SJCRH30 (cell line): ENCODE measurements at places on chromosomes 13 and 19. TPM values are rescaled to one million over a fixed set of nuclear protein-coding genes. Genes with fewer than 3 reads are reported as not detected.

The ZNF793 gene
- 1.9 and 2.3 TPM in 2 replicates for total RNA-seq

The LGALS4 gene
- 0.06 and 0.66 TPM in 2 replicates for total RNA-seq

The ATP4A gene
- 0.14 TPM in 1 of 2 replicates, not detected in the other for total RNA-seq

The OR7C1 gene
- 0.02 TPM in 1 of 2 replicates, not detected in the other for total RNA-seq

The ZNF699 gene
- 4.3 and 5.4 TPM in 2 replicates for total RNA-seq

The ITGBL1 gene
- 0.10 TPM in 1 of 2 replicates, not detected in the other for total RNA-seq

The MATK gene
- not detected in 2 replicates for total RNA-seq

The ACP5 gene
- 0.75 and 2.4 TPM in 2 replicates for total RNA-seq

The HSD17B14 gene
- total RNA-seq: not detected in 2 replicates

- DNase-seq: no peak
Measured at GRCh38 chr13:25741796-25742195, 310.0 kb downstream of the SHISA2 start.

- peak; percentile 89 for DNase-seq
Measured at GRCh38 chr19:12946092-12946721, 545 bp downstream of the RAD23A start.

- DNase-seq: no peak
Measured at GRCh38 chr13:73547239-73547638, 488.4 kb downstream of the KLF5 start.

- no peak for DNase-seq
Measured at GRCh38 chr13:24500977-24501376, 11.6 kb downstream of the PARP4 start.

GRCh38 chr19:45404557-45405434 is at the start of gene PPP1R13L:
Gene PPP1R13L (minus strand): TSS chr19:45405069. CDS start chr19:45398318, 6,751 bp downstream.
- DNase-seq: peak; percentile 26

DNA sequence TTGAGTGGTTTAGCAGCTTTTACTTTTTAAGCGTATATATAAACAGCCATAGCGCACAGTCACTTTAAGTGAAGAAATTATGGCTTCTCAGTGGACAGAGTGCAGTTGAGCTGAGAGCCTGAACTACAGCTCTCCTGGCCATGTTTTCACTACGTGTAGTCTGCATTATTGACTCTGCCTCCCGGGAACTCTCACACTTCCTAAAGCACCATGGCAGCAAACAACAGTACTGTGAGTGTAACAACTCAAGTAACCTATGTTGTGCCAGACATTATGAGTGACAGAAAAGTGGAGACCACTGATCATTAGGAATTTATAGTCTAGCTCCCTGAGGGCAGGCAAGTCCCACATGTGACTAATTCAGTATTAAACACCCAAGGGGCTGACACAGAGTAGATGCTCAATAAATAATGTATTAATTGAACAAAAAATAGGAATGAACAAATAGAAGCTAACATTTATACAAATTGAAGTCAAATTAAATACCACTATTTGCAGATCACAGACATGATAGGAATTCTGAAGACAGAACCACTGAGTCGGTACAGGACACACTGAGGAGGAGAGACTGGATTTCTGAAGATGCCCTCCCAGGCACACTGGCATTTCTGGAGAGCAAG is 19.7 kb downstream of the EFNB2 start:
- DNase-seq: no peak

- DNase-seq: no peak
Measured at GRCh38 chr13:30107121-30107520, 200.2 kb downstream of the KATNAL1 start.

DNA sequence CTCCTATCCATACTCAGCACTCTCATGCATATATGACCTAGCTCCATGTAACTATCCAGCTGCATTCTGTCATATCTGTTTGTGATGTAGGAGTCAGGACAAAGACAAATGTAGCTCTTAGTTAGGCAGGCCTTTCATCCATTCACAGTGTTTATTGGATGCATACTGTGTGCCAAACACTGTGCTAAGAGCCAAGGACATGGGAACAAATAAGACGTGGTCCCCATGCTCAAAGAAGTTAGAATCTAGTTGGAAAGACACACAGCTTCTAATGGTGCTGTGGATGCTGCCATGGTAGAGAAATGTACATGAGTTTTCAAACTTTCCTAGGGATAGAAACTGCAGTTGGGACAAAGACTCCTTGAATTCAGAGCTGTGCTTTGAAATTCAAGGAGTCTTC is 31.7 kb upstream of the IL17D start:
- DNase-seq: no peak

- no peak for DNase-seq
Measured at GRCh38 chr13:46698014-46698413, 98.9 kb downstream of the ESD start.

- DNase-seq: no peak
Measured at GRCh38 chr19:47469719-47470118, 2.0 kb downstream of the SLC8A2 start.

DNA sequence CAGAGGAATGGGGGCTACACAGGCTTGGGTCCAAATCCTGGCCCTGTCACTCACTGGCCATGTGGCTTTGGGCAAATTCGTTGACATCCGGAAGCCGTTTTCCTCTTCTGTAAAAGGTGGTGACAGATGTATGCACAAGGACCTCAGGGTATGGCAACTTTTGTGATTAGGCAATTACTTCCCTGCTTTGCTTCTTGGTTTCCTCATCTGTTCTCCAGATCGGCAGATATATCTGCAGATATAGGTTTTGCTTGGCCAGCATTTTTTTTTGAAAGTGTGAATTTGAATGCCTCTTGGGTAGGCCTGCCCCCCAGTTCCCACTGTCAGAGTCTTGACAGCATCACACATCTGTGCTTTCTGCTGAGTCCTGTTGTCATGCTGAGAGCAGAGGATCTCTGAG is 17.7 kb downstream of the TMEM272 start:
- no peak for DNase-seq

GRCh38 chr13:28557725-28558520 is 63.0 kb upstream of the FLT1 start:
- DNase-seq: peak; percentile 40

- peak; percentile 60 for DNase-seq
Measured at GRCh38 chr19:4588291-4588761, 28.8 kb upstream of the SEMA6B start.

- no peak for DNase-seq
Measured at GRCh38 chr13:46748300-46748699, 48.7 kb downstream of the ESD start.

DNA sequence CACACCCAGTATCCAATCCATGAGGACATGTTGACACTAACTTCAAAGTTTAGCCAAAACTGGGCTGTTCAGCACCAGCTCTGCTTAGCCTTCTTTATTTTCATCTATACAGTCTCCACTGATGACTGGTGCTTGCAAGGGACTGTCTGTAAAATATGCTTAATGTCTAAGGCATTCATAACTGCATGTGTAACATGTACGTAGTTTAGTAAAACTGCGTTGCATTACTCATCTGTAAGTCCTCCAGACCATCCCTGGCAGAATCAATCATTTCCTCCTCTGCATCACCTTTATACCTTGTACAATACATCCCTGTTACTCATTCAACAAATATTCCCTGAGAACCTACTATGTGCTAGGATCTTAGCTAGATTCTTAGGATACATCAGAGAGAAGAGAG is 362.1 kb downstream of the MTUS2 start:
- DNase-seq: no peak

GRCh38 chr19:10431254-10431942 is 11.1 kb downstream of the PDE4A start:
- no peak for DNase-seq

DNA sequence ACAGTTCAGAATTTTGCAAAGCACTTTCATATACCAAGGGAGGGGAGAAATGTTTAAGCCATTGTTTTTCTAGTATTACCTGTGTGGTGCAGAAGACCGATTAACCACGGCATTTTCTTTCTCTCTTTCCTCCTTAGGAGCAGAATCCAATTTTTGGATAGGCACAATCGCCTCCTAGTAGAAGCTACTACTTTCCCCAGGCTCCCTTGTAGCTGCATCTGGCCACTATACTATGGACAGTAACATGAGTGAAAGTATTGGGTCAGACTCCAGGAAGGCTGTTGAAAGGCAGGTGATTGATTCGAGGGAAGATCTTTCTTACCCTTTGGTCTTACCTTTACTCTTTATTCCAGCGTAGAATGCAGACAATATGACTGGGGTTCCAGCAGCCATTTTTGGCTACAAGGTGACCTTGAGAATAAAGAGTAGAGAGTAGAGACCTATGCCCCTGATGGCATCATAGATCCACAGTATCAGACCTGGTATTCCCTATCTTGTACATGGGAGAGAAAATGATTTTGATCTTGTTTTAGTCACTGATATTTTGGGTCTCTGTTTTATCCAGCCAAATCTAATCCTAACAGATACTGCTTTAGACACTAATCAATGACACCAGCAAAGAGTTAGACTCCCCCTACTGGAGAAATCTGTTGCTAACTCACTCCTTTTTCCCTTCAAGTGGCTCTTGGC is 77.0 kb downstream of the LRRC63 start:
- peak; percentile 56 for DNase-seq

GRCh38 chr19:2433854-2434253 is 6.5 kb upstream of the TIMM13 start:
- DNase-seq: no peak

DNA sequence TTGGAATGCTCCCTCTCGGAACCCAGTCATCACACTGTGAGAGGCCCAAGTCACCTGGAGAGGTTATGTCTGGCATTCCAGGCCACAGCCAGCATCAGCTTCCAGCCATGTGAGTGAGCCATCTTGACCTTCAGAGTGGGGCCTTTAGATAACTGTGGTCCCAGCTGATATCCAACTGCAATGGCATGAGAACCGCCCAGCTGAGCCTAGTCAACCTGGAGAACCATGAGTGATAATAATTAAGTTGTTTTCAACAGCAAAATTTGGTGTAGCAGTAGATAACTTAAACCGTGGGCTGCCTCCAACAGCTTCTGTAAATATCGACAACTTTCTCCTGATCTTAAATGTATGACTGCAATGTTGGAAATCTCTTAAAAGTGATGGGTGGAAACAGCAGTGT is 24.6 kb downstream of the DYRK1B start:
- DNase-seq: no peak

DNA sequence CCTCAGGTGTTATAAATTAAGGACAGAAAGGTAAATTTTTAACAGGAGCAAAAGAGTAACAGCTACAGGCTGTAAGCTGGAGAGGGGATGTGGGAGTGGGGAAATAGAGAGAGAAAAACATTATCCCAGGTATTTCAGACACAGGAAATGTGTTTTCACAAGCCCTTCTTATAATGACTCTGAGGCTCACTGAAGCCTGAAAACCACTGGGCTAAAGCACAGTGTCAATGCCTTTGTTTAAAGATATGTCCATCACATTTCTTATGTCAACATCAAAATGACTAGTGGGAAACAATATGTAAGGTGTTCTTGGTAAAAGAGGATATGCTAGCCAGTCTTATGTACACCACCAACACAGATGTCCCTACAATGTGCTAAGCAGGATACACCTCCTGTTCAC is 365.9 kb downstream of the FGF14 start:
- DNase-seq: no peak

GRCh38 chr19:33797802-33798671 is 1.4 kb downstream of the KCTD15 start:
- DNase-seq: peak; percentile 82

- DNase-seq: no peak
Measured at GRCh38 chr13:45928843-45929242, 77.3 kb upstream of the SIAH3 start.

DNA sequence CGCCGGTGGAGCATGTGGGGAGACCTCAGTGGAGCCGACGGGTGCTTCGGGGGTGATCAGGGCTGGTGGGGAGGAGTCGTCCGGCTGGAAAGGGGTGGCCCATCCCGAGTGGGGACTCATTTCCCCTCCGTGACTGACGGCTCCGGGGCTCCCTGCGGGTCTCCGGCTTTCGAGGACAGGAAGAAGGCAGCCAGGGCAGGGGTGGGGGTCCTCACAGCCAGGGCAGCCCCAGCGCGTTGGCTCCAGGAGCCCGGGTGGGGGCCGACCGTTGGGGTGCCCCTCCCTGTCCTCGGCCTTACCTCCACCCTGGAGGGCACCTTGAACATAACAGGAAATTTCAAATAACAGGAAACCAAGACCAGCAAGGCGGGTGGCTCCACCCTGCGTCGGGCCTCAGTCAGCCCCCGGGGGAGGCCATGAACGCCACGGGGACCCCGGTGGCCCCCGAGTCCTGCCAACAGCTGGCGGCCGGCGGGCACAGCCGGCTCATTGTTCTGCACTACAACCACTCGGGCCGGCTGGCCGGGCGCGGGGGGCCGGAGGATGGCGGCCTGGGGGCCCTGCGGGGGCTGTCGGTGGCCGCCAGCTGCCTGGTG is at the start of gene S1PR4:
Gene S1PR4, plus strand, starts transcription at position 393 of the 596 bp plus-strand sequence. Its CDS starts 24 bp downstream, at position 417.
- peak; percentile 28 for DNase-seq

GRCh38 chr13:101681834-101682233 is 229.4 kb downstream of the ITGBL1 start:
- no peak for DNase-seq

DNA sequence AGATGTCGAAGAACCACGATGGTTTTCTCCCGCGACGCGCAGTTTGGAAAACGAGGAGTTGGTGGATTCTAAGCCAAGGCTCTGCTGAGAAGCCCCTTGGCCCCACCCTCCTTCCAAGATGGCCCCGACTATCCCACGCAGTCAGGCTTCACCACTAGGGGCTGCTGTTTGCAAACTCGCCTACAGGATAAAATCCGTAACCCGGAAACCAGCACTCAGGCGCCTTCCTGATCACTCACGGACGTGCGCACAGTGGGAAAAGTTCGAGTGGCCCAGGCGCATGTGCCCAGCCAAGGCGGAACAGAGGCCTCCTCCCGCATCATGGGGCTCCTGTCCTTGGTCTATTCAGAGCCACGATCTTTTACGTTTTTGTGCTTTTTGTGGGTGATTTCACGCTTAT is 19.2 kb upstream of the UQCR11 start:
- DNase-seq: peak; percentile 46

DNA sequence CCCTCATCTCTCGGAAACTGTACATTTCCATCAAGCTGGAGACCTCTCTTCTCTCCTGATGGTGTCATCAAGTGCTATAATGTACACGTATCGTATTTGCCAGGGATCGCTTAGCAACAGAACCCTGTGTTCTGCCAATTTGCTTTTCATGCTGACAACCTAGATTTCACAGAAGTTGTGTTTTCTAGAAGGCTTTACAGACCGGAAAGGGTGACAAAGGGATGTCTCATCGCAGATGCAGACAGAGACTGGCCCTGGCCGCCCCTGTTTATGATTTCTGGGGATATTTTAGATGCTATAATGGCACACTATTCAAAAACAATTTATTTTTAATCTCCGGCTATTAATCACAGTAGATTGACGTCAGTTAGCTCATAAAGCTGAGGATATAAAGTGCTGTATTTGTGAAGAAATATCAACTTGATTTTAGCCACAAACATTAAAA is 291.4 kb downstream of the IRS2 start:
- no peak for DNase-seq
